ENCODE measurements at places on chromosomes 16 and 17. TPM values are rescaled to one million over a fixed set of nuclear protein-coding genes. Genes with fewer than 3 reads are reported as not detected.

The ARHGAP23 gene
- total RNA-seq, result 35.2 TPM

The KRTAP3-2 gene
- total RNA-seq, result not detected

DNA sequence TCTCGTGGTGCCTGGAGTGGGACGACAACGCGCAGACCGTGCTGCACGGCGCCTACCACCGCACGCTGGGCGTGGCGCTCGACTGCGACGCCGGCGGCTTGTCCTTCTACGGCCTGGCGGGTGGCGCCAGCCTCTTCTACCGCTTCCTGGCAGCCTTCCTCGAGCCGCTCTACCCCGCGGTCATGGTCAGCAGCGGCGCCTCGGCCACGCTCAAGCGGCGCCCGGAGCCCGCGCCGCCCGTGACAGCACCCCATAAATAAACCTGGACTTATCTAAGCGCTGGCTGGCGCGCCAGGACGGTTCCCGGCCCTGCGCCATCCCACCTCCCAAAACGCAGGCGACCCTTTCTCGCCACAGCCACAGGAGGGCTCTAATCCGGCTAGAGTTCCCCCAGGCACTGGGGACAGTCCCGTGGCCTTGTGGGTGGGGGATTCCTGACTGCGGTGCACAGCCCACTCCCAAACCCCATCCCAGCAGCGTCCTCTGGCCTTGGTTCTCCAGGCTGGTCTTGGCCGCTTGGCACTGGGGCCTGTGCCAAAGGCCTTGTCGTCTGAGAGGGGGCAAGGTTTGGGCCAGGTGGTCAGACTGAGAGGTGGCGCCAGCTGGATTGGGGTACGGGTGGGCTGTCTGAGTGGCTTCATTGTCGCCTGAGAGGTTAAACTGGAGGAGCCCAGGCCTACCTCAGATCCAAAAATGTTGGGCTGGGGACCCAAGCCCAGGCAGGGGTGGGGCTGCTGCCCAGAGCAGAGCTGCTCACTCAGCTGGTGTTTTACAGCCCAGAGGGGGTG is 10.1 kb upstream of the SLC16A5 start:
- peak; percentile 73 for DNase-seq

GRCh38 chr17:1146561-1147265 is 33.1 kb downstream of the ABR start:
- DNase-seq, result peak; percentile 66

GRCh38 chr17:68399638-68400403 is 57.5 kb downstream of the WIPI1 start:
- no peak for DNase-seq

- no peak for DNase-seq
These were observed 1.0 kb upstream of the ARMC5 start for GRCh38 chr16:31458073-31458843.
